ENCODE measurements at places on chromosomes 5 and 9. TPM values are rescaled to one million over a fixed set of nuclear protein-coding genes. Genes with fewer than 3 reads are reported as not detected.

The DAB2IP gene
- total RNA-seq = 5.6 TPM

The ADAMTS19 gene
- 0.28 TPM for total RNA-seq

GRCh38 chr9:81560851-81561732 lies 128.3 kb downstream of the TLE1 start:
- no peak for DNase-seq

- no peak for DNase-seq
Observed at GRCh38 chr5:109439590-109439989, 29.8 kb upstream of the PJA2 start.

DNA sequence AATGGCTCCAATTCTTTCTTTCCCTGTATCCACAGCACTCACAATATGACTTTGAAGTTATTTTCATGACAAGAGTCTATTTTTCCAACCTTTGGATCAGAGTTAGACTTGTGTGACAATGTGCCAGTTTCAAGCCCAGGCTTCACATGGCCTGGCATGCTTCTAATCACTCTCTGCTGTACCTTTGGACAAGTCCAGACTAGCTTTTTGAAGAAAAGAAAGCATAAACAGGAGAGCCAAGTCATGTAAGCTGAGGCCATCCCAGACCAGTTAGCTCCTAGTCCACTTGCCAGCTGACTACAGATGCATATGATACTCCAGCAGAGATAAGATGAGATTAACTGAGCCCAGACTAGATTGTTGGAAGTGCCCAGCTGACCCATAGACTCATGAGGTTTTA lies 513.6 kb upstream of the C9orf72 start:
- DNase-seq = no peak

DNA sequence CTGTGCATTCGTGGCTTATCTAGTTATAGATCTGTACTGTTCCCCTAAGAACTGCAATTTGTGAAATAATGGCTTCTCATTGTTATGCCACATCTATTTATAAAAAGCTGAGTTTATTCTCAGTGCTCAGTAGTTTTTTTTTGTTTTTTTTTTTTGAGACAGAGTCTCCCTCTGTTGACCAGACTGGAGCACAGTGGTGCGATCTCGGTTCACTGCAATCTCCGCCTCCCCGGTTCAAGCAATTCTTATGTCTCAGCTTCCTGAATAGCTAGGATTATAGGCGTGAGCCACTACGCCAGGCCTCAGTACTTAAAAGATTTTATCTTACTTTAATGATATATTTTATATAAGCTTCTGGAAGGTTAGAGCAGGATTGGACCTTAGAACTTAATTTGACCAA lies 19.0 kb downstream of the SEC61B start:
- DNase-seq = no peak

All from IMR-90 (cell line).